Vagina (tissue), 2 donors: ENCODE measurements at places on chromosomes 6 and 20.

GRCh38 chr6:20605581-20605980, 71.3 kb downstream of the CDKAL1 start:
- no peak for DNase-seq

- DNase-seq = no peak
These were observed 80.3 kb upstream of the CCDC28A start for GRCh38 chr6:138692978-138693909.

- DNase-seq = no peak
These were observed 126.6 kb downstream of the TIAM2 start for GRCh38 chr6:155121699-155122098.

GRCh38 chr6:33748841-33749240, 2.1 kb upstream of the IP6K3 start:
- DNase-seq = no peak

DNA sequence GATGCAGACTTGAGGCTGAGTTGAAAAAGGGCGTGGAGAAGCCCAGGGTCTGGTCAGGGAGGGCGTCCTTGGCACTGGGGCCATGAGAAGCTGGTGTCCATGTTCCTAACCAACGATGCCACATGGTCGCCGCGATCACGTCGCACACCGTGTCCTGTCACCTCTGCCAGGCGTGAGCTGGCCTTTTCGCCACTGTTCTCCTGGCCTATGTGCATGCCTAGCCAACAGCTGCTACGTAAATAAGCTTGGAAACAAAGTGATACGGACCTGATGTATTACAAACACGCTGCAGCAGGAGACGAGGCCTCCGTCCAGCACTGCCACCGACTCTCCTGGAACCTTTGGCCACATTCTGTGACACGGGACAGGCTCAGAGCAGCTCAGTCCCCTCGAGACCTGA, 22.0 kb upstream of the KIF25 start:
- no peak for DNase-seq

- no peak for DNase-seq
These were observed 3.3 kb upstream of the STMND1 start for GRCh38 chr6:17098538-17098937.

GRCh38 chr6:33199687-33200218, 712 bp downstream of the RXRB start:
- no peak for DNase-seq

DNA sequence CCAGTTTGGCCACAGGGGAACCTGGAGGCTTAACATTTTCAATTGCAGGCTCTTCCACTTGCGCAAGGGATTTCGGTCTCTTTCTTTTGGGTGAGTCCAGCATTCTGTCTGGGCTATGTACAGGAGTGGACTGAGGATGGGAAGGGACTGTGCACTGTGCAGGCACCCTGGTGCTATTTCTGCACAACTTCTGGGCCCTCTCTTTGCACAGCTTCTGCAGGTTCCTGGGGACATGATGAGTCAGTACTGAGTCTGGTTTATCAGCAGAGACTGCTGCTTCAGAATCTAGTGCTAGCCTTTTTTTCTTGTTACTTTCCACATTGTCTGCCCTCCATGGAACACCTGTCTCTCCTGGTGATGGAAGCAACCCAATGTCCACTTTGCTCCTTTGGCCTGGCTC, 78.5 kb upstream of the ASF1A start:
- DNase-seq = no peak

- no peak for DNase-seq
These were observed 10.7 kb downstream of the CLDN20 start for GRCh38 chr6:155274533-155274932.

DNA sequence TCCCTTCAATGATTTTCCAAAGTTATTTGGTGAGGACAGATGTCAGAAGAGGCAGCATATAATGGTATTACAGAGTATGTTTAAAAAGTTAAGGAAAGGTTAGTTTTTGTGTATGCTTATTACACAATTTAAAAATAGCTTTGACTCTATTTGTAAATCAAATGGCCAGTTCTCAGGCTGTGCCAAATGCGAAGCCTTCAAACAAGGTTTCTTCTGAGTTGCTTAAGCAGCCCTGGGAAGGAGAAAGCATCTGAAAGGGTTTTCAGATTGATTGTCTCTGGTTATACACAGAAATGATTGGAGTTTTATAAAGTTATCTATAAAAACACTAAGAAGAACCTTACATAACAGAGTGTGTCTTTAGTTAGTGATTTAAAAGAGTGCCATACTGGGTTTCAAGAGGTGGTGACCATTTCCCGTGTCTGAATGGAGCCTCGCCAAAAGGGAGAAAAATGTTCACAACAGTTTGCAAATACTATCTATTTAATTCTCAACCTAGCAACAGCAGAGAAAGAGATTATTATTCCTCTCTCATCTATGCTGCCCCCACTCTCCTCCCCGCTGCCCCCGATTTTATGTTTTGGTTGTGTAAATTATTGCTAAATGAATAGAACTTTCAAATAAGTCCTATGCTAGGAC, 16.7 kb downstream of the CD109 start:
- no peak for DNase-seq

DNA sequence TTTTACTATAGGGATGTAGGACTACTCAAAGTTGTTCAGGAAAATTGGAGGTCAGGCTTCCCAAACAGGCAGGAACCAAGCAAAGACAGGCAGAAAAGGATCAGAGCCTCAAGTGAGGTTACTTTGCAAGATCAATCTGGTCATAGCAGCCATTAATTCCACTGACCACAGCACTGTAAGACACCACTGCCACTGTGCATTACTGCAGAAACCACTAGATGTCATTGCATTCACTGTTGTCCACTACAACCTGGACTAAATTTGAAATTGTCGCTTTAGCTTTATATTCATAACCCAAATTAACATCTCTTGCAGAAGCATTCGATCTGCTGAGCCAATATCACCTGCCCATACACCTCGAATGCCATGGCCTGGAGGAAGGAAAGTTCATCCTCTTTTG, 126.9 kb upstream of the UFL1 start:
- no peak for DNase-seq

DNA sequence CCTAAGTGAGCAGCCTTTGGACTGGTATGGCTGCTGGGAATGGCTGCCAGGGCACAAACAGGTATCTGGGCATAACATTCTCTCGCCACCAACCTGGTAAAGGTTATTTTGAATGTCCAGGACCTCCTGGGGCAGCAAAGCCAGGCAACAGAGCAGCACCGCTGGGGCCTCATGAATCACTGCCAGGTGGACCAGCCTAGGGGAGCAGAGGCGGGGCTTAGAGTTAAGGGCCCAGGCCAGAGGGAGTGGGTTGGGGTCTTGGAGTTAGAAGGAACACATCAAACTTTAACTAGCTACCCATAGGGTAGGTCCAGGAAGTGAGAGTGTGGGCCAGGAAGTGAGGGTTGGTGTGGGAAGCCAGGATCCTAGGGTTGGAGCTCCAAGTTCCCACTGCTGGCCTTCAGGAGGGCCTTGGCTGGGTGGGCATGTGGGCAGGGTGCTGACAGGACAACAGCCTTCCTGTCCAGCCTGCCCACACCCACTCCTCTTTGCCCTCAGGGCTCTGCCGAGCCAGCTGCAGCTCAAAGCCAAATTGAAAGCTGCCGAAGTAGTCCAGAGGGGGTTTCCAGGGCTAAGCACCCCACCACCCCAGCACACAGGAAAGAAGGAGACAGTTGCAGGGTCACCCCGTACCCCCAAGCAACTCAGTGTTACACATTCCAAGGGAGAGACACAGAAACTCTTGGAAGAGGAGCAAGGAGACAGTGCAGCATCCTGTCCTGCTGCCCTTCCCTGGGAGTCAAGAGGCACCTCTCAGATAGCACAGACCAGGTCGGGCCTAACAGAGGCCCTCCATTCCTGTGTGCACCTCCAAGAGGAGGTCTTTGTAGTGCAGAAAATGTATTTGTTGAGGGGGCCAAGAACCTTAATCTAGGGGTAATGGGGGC, 2.6 kb downstream of the NFKBIE start:
- DNase-seq = no peak

GRCh38 chr6:24858177-24858653, 59.5 kb upstream of the ARMH2 start:
- DNase-seq = no peak

GRCh38 chr6:33189625-33190448, 2.4 kb downstream of the COL11A2 start:
- no peak for DNase-seq

GRCh38 chr6:161429921-161430490, 156.1 kb upstream of the AGPAT4 start:
- DNase-seq = no peak

GRCh38 chr20:37309936-37310590, 20.6 kb downstream of the MANBAL start:
- no peak for DNase-seq

DNA sequence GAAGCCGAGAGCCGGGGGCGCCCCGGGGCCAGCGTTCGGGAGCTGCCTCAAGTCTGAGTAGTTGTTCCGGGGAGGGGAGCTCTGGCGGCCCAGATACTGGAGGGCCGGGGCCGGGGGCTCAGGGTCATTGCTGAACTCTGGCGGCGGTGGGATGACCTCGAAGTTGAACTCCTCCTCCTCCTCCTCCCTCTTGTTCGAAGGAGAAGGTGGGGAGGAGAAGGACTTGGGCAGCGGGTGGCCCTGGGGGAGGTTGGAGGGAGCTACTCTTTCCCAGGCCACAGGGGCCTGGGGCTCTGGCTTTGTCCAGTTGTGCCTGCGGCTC, 37.7 kb downstream of the C6orf132 start:
- DNase-seq = no peak

DNA sequence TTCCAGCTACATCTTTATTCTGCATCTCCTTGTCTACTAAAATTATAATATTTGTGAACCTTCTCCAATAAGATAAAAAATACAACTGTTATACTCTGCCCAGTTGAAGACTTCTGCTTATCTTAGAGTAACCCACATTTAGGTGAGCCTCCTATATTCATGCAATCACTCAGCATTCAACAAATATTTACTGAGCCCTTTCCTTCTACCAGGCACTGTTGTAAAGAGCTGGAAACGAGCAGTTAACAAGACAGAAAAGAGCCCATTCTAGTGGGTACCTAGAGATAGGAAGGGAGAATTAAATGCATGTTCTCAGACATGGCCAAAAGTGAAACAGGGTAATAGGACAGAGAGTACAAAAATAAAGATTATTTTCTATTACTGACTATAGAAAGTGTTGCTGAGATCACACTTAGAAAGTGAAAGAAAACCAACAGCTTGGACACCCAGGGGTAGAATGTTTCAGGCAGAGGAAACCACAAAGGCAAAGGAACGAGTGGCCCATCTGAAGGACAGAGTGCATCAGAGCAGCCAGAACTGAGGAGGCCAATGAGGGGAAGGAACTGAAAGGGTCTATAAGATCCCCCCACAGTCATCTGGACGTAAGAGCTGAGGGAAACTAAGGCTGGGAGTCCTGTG, 50.8 kb upstream of the SMLR1 start:
- DNase-seq = no peak

DNA sequence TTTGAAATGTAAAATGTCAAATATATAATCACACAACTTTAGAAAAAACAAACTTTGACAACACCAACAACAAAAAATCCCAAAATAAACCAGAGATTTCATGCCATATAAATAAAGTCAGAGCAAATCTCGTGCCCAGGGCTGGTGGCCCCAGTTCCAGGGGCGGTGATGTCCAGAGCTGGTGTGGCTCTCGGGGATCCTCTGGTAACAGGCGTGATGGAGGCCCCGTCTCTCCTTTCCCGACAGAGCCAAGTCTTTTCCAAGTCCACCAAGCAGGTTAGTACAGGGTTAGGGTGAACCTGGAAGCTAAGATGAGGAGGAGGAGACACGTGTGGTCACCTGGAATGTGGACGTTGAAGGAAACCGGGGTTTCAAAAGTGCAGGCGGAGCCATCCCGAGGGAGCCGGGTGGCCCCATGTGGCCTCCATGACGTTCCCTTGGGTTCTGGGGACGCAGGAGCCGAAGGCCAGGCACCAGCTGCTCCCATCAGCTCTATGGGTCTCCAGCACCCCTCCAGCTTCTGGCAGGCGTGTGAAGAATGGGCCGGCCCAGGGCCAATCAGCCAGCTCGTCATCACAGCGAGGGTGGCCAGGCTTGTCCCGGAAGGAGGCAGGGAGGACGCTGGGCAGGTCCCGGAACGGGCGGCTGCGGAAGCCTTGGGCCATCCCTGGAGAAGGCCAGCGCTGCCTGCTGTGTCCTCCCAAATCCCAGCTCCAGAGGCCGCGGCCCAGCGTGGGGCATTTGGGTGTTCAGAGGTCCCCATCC, 202.5 kb downstream of the PREX1 start:
- DNase-seq = no peak

GRCh38 chr6:168641446-168641845, 200.5 kb downstream of the SMOC2 start:
- DNase-seq = no peak

GRCh38 chr6:2810092-2810671, 31.5 kb downstream of the SERPINB1 start:
- no peak for DNase-seq

DNA sequence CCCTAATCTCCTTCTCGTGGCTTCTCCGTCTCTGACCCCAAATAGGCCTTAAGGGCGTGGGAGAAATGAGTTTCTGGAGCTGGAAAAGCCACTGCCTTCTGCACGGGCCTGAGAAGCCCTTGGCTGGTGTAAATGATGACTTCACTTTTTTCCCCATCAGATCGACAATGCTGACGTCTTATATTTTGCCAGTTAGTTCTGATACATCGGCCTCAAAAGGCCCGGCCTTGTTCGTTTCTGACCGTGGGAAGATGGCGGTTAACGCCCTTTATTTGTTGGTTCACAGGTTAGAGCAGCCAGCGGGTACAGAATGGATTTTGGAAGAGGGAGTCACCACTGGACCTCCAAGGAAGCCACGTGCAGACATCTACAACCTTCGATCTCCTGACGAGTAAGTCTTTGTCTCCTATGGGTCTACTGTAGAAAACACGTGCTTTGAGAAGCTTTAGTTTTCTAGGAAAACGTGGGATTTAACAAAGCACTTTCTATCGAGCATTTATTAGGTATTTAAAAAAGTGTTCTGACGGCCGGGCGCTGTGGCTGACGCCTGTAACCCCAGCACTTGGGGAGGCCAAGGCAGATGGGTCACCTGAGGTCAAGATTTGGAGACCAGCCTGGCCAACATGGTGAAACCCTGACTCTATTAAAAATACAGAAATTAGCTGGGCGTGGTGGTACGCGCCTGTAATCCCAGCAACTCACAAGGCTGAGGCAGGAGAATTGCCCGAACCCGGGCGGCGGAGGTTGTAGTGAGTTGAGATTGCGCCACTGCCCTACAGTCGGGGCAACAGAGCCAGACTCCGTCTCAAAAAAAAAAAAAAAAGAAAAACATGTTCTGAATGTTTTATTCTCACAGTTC, 1.2 kb upstream of the ZNFX1 start:
- DNase-seq = no peak

DNA sequence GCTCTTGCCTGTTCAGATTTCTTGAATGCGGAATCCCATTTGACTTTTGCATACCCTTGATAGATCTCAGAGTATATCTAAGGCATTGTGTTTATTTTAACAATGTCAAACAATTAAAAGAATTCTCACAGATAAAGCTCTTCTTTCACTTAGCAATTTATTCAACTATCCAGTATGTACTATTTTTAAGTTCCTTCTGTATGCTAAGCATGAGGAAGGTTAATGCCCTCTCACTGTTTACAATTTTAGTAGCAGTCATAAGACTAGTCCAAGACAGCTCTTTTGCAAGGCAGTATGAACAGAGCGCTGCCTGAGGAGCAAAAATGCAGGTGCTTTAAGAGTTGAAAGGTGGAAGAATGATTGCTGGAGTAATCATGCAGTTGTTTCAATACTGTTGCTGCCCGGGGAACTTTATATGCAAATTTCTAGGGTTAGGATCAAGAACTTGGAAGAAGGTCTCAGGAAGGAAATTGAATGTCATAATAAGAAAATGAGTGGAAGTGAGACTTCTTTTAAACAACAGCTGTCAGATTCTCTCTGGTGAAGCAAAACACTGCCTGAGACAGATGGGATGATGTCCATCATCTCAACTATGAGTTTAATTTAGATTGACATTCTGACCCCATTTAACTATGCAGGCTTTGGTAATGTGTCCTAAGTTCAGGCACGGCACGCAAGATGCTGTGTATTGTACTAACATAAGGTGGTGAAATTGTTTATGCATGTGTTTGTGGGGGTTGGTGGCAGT, 1303.5 kb upstream of the CITED2 start:
- DNase-seq = no peak
